ENCODE measurements at places on chromosomes 13 and 19.

- DNase-seq = no peak
Measured at GRCh38 chr13:76975863-76976262, 16.0 kb upstream of the CLN5 start.

GRCh38 chr13:75480671-75481175 lies 1.2 kb downstream of the TBC1D4 start:
- DNase-seq = peak; percentile 57

GRCh38 chr13:30840515-30840914 lies 65.6 kb upstream of the MEDAG start:
- DNase-seq = no peak

DNA sequence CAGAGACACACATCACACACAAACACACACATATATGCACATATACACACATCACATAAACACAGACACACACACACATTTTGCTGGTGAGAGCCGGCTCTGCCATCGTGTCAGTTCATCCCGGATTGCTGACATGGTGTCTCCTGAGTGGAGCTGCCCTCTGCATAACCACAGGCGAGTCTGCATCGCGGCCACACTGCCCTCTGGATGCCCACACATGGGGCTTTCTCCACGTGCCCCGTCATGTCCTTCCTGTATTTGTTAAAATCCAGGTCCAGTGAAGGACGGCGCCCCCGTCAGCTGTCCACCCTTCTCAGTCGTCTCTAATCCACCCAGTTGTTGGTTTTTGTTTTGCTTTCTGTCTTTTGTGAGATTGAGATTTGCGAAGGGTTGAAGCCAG lies 52.6 kb upstream of the F7 start:
- no peak for DNase-seq

DNA sequence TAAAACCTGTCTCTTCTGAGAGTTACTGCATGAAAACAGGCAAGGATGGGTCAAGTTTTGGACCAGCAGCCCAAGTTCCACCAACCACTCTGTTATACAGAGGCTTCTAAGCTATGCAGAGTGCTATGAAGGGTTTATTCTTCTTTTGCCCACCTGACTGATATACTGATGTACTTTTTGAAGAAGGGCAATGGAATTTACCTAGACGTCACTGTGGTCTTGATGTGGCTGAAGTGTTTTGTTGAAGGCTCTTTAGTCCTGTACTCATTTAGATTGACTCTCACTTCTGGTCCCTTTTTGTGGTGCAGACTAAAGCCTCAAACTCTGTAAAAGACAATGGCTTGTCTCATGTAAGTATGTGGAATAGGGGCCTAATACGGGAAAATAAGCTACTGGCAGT lies 92.0 kb downstream of the DGKH start:
- DNase-seq = no peak

- no peak for DNase-seq
Measured at GRCh38 chr13:73702419-73703071, 431.7 kb downstream of the KLF12 start.

DNA sequence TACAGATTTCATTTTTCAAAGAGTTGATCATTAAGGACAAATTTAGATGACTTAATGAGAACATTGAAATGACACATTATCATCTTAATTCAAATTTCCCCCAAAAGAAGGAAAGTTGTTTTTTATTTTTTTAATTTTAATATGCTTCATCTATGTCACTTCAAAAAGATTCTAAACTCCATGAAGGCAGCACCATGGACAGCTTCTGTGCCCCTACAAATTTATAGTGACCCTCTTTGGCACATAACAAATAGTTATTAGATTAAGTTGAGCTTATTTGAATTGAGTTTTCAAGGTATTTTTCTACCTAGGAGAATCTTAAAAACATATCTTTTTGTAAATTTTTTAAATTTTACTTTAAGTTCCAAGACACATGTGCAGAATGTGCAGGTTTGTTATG lies 198.6 kb downstream of the DCT start:
- DNase-seq = no peak

DNA sequence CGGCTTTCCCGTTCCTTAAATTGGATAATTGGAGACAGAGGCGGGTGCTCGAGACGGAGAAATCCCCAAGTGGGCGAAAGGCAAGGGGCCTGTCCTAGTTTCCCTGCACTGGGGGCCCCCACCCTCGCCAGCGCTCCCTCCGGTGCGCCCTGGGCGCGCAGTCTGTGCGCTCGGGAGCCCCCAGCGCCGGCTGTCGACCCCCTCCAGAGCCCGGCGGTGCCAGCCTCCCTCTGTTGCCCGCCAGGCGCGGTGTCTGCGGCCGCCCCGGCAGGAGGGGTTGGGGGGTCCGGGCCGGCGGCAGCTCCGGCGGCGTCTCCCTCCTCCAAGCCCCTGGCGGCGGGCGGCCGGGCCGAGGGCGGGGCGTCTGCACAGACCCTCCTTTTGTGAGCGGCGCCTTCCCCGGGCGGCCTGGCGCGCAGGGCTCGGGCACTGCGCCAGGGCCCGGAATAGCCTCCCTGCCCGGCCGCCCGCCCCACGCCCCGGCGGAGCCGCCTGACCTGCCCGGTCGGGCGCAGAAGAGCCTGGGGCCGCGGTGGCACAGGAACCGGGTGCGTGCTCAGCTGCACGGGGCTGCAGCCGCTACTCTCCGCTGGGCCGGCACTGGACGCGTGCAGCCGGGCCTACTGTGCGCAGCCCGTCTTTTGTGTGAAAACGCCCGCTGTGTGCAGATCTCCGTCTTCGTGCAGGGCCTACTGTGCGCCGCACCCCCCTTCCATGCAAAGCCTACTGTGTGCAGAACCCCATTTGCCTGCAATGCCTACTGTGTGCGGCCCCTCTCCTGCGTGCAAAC lies 13.2 kb downstream of the GADD45B start:
- peak; percentile 60 for DNase-seq

- no peak for DNase-seq
Measured at GRCh38 chr19:50823389-50824042, at the start of gene KLK1. Gene KLK1 (minus strand): TSS chr19:50823787. CDS start chr19:50823748, 39 bp downstream.

- no peak for DNase-seq
Measured at GRCh38 chr19:40642757-40643305, 41.7 kb downstream of the LTBP4 start.

DNA sequence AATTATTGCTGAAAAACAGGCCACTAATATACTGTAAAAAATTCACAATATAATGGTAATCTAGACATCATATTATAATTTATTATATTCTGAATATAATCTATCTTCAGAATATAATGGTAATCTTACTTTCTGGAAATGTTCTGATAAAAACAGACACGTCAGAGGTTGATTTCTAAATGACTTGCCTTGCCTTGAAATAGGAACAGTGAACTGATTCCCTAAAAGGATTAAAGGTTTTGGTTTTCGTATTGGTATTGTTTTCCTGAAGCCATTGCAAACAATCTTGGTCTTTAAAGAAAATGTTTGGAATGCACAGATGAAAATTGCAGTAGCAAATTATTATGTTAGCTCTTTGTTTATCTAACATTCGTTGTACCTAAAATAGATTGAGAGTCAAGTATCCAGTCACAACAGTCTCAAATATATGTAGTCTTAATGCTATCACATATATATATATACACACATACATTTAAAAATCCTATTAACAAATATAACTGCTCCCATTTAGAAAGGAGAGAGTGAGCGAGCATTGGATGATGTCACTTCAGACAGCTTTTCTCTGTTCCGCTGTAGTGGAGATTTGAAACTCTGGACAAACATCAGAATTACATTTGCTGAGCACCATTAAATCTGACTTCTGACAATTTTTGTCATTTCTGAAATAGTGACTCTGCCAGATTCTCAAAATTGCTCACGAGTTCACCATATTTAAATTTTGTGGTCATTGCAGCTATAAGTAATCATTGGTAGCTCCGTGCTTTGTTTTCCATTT lies 1.7 kb downstream of the ITM2B start:
- DNase-seq = peak; percentile 41

DNA sequence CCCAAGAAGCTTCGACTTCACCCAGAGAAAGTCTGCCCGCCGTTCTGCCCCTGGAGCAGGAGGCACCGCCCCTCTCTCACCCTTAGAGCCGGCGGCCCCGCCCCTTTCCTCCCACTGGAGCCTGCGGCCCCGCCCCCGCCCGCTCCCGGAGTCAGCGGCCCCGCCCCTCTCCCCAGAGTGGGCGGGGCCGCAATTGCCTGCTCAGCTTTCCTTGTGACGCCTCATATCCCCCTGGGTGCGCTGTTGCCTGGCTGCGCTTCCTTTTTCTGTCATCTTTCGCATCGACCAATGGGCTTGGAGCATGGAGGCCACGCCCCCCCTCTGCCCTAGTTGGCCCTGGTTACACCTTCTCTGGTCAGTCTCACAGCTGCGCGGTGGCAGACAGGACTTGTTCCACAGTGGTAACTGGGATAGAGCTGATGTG lies 38.2 kb upstream of the ZNF492 start:
- no peak for DNase-seq

DNA sequence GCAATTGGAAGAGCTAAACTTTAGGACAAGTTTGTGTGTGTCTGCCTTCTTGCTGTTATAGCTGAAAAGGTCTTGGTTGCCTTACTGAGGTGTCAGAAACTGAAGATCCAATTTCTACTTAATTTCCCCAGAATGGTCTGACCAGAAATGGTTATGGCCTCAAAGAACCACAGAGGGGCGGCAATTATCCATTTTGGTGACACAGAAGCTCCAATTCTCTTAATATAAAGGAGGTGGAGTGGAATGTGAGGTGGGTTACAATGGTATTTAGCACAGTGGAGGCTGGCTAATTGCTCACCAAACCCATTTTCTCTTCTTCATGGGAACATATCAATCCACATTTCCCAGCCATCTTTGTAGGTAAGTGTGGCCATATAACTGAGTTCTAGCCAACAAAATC lies 1157.2 kb downstream of the OLFM4 start:
- no peak for DNase-seq

- no peak for DNase-seq
Measured at GRCh38 chr13:110528911-110529310, 32.6 kb downstream of the RAB20 start.

DNA sequence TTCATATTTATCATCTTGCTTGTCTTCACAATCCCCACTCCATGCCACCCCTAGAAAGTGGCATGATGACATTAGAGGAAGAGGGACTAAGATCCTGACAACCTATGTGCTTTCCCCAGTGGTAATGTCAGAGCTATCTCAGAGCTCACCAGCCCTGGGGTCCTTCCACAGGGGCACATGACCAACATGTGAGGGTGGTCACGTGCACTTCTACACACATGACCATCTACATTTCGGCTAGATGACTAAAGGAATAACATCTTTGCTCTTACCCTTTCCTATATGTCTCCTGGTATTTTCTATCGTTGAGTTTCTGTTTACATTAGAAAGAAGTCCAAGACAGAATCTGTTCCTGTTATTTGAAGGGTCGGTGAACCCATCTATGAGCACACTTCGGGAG lies 46.2 kb downstream of the RFXAP start:
- DNase-seq = no peak

DNA sequence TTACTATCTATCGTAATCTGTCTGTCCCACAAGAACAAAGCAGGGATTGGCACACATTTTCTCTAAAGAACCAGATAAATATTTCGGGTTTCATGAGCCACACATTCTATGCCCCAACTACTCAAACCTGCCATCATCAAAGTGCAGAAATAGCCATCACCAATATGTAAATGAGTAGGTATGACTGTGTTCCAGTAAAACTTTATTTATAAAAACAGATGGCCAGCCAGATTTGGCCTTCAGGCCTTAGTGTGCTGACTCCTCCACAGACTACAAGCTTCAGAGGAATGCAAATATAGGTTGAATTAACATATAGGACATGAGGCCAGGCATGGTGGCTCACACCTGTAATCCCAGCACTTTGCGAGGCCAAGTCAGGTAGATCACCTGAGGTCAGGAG lies 8.9 kb upstream of the DNMT1 start:
- no peak for DNase-seq

GRCh38 chr13:42102961-42103865 lies 54.8 kb downstream of the DGKH start:
- no peak for DNase-seq

GRCh38 chr19:49413348-49413747 lies 9.9 kb downstream of the PTH2 start:
- no peak for DNase-seq

GRCh38 chr13:52096748-52097147 lies 32.1 kb downstream of the NEK5 start:
- no peak for DNase-seq

- DNase-seq = no peak
Measured at GRCh38 chr13:45538382-45538781, 73.6 kb downstream of the COG3 start.

DNA sequence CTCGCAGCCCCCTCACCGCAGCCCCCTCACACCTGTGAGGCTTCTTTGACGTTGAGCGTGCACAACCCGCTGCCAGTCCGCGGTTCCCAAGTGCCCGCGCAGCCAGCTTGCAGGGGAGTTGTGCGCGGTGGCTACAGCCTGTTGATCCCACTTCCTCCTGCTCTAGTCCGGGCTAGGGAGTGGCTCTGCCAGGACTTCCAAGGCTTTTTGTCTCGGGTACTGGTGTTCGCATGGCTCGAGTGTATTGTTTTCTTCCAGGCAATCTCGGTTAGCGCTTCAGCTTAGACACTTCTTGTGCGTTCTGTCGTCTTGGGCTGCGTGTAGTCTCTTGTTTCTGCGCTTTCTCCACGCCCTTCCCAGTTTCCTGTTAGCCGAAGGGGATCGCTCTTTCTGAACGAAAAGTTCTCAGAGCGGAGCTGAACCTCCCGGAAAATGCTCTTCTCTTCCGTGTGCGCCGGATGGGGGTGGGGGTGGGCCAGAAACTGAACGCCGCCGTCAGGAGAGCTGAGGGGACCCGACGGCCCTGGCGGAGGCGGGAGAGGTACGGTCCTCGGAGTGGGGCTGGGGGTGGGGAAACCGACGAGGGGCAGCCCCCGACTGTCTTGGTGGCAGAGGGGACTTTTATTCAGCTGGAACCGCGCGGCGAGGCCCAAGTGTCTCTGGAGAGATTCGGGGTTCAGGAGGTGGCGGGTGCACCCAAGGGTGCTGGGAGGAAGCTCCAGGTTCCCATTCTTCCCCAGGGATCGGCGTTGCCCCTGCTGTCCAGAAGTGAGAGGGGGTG lies 697 bp upstream of the DGKH start:
- DNase-seq = peak; percentile 78

GRCh38 chr13:73103238-73103637 lies 44.4 kb downstream of the KLF5 start:
- DNase-seq = no peak

DNA sequence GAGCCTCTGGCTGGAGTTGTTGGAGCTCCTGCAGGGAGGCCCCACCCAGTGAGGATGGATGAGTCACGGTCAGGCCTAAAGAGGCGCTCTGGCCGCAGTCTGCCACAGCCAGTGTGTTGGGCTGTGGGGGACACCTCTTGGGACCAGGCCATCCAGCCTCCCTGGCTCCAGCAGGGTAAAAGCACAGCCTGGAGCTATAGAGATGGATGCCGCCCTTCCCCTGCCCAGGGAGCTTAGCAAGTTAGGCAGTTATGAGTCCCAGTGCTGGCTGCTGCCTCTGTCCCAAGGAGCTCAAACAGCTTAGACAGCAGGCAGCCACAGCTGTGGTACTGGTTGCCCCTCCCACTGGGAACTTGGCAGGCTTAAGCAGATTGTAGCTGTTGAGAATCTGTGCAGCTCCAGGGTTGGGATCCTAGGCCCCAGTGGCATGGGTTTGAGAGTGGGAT lies 100.9 kb downstream of the NDFIP2 start:
- peak; percentile 63 for DNase-seq

GRCh38 chr13:95367309-95367843 lies 66.1 kb upstream of the ABCC4 start:
- no peak for DNase-seq

- DNase-seq = peak; percentile 52
Measured at GRCh38 chr13:45393941-45394570, 24.1 kb downstream of the SLC25A30 start.
